ENCODE measurements at places on chromosomes 11 and 22. TPM values are rescaled to one million over a fixed set of nuclear protein-coding genes. Genes with fewer than 3 reads are reported as not detected.

APOA4 gene
- not detected for total RNA-seq

NPTXR gene
- total RNA-seq: 2.9 TPM

CRYBA4 gene
- not detected for total RNA-seq

CD3D gene
- 1.0 TPM for total RNA-seq

LRRC74B gene
- not detected for total RNA-seq

TMPRSS13 gene
- not detected for total RNA-seq

OR51I1 gene
- total RNA-seq: 2.9 TPM

PGA5 gene
- not detected for total RNA-seq

MMP13 gene
- total RNA-seq: 0.47 TPM

SHISAL1 gene
- 2.1 TPM for total RNA-seq

LRRC56 gene
- total RNA-seq: not detected

LMNTD2 gene
- 0.08 TPM for total RNA-seq

SLC22A8 gene
- not detected for total RNA-seq

SMTNL1 gene
- total RNA-seq: not detected

CSNK2A3 gene
- 3.2 TPM for total RNA-seq

CALCA gene
- total RNA-seq: not detected

CD3E gene
- total RNA-seq: 0.42 TPM

BAIAP2L2 gene
- total RNA-seq: not detected

ALDH3B1 gene
- 15.5 TPM for total RNA-seq

FGF19 gene
- not detected for total RNA-seq

KCNK4 gene
- not detected for total RNA-seq

VSIG2 gene
- not detected for total RNA-seq

UCP3 gene
- 0.43 TPM for total RNA-seq

MYO18B gene
- total RNA-seq: 2.3 TPM

Data from HT1080 (cell line).